Keratinocyte (primary cell): ENCODE measurements at places on chromosomes 1 and 21. TPM values are rescaled to one million over a fixed set of nuclear protein-coding genes. Genes with fewer than 3 reads are reported as not detected.
A peak's percentile ranks its signal among the peaks of the same experiment; 100 is the strongest.

- no peak overlapping the region for H3K27ac ChIP-seq
- no peak for DNase-seq
- H3K36me3 ChIP-seq = no peaks in the 10 kb centered on the region
- H3K4me3 ChIP-seq = no peak overlapping the region
- H3K4me1 ChIP-seq = peaks cover 44% of the 10 kb centered on the region
These were observed 1.2 kb downstream of the ADAMTS4 start for GRCh38 chr1:161197560-161198193.

- H3K27ac ChIP-seq = no peak overlapping the region
- H3K4me1 ChIP-seq = no peaks in the 10 kb centered on the region
- no peak overlapping the region for H3K4me3 ChIP-seq
- no peaks in the 10 kb centered on the region for H3K27me3 ChIP-seq
- DNase-seq = no peak
- no peaks in the 10 kb centered on the region for H3K36me3 ChIP-seq
These were observed 650.7 kb downstream of the KIF26B start for GRCh38 chr1:245805532-245805931.

- H3K4me1 ChIP-seq = no peaks in the 10 kb centered on the region
- no peaks in the 10 kb centered on the region for H3K27me3 ChIP-seq
These were observed 178.1 kb upstream of the PBX1 start for GRCh38 chr1:164380893-164381292.

- H3K27me3 ChIP-seq = no peaks in the 10 kb centered on the region
- no peaks in the 10 kb centered on the region for H3K36me3 ChIP-seq
- H3K27ac ChIP-seq = no peak overlapping the region
- DNase-seq = no peak
- H3K4me1 ChIP-seq = no peaks in the 10 kb centered on the region
- no peak overlapping the region for H3K4me3 ChIP-seq
These were observed 595 bp upstream of the DDR2 start for GRCh38 chr1:162631546-162632191.

DNA sequence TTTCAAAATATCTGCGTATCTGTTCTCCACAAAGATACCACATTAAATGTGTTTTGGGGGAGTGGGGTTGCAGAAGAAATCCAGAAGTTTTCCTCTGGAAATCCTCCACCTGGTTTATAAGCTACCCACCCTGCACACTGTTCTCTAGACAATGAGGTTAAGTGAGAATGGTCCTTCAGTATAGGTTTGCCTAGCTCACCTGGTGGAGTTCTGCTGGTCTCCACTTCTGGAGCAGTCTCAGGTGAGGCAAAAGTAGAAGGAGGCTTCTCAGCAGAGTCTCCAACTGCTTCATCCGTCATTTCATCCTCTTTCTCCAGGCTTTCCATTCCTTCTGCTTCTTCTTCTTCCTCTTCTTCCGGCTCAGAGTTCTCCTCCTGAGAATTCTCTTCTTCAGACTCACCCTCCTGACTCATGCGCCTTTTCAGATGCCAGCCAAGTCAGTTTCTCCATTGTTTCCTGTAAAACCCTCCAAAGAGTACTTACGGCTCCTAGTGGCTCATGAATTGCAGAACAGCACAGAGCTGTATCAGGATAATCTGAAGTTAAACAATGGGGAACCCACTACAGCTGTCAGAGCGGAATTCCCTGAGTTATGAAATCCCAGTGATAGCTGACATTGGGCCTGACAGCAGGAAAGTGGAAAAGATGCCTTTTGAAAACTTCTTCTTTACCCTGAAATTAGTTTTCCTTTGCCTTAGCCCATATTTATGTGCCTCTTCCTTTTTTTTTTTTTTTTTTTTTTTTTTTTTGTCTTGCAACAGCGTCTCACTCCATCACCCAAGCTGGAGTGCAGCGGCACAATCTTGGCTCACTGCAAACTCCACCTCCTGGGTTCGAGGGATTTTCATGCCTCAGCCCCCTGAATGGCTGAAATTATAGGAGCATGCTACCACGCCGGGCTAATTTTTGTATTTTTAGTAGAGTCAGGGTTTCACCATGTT lies 38.5 kb downstream of the MSTO1 start:
- peak overlapping the region; percentile 66 for H3K4me3 ChIP-seq
- H3K36me3 ChIP-seq = no peaks in the 10 kb centered on the region
- peak overlapping the region; percentile 68 for H3K27ac ChIP-seq
- no peaks in the 10 kb centered on the region for H3K27me3 ChIP-seq

- no peak overlapping the region for H3K27ac ChIP-seq
- H3K27me3 ChIP-seq = no peaks in the 10 kb centered on the region
- peaks cover 25% of the 10 kb centered on the region for H3K36me3 ChIP-seq
- no peak for DNase-seq
- H3K4me3 ChIP-seq = no peak overlapping the region
These were observed 21.1 kb upstream of the TAS1R2 start for GRCh38 chr1:18880585-18880984.

- H3K4me3 ChIP-seq = no peak overlapping the region
- no peak for DNase-seq
- H3K36me3 ChIP-seq = no peaks in the 10 kb centered on the region
- peaks cover 29% of the 10 kb centered on the region for H3K27me3 ChIP-seq
- H3K27ac ChIP-seq = no peak overlapping the region
- H3K4me1 ChIP-seq = no peaks in the 10 kb centered on the region
These were observed 63.7 kb upstream of the ABCG1 start for GRCh38 chr21:42155045-42155855.

DNA sequence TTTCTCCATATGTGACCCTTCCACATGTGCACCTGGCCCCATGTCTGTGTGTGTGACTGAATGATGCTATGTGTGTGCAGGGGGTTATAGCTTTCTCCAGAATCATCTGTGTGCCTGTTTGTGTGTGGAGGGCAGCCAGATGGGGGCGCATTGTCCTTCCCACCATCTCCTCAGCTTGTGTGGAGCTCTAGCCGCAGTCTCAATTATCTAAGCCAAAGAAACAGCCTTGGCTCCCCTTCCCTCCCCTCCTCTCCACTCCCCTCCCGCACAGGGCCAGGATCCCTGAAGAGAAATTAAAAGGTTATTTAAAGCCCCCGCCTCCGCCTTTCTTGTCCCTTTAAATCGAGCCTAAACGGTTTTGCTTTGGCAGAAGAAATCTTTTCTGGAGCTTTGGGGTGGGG lies 1.8 kb upstream of the DMBX1 start:
- no peak overlapping the region for H3K27ac ChIP-seq
- no peak overlapping the region for H3K4me3 ChIP-seq
- DNase-seq = no peak
- H3K4me1 ChIP-seq = peaks cover 8% of the 10 kb centered on the region
- H3K27me3 ChIP-seq = peaks cover 76% of the 10 kb centered on the region

- no peaks in the 10 kb centered on the region for H3K4me1 ChIP-seq
- DNase-seq = no peak
- no peaks in the 10 kb centered on the region for H3K27me3 ChIP-seq
- no peak overlapping the region for H3K4me3 ChIP-seq
- H3K36me3 ChIP-seq = no peaks in the 10 kb centered on the region
- H3K27ac ChIP-seq = no peak overlapping the region
These were observed 883.4 kb upstream of the PRMT6 start for GRCh38 chr1:106173101-106173500.

DNA sequence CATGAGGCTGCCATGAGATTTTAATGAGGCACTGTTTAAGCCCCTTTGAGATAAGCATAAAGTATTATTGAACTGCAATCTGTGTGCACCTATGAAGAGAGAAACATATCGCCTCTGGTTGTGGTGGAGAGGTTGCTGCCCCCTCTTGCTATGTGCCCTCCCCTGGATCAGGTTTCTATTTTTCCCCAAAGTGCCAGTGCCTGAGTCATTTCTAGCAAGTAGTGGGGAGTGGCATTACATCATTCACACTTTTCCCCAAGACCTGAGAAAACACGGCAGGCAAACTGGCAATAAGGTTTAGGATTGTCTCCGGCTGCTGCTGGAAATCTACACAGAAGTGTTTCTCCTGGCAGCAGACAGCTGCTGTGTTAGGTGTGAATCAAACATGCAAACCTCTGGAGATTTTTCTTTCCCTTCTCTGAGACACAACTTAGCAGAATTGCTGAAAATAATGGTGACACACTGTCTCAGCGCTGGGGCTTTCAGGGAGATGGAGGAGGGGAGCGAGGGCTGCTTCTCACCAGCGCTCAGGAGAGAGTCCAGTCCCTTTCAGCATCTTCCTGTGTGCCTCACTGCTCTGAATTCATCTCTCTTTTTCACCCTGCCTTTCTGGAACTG lies 13.7 kb upstream of the RGS16 start:
- H3K27me3 ChIP-seq = peaks cover 29% of the 10 kb centered on the region
- H3K27ac ChIP-seq = no peak overlapping the region
- peaks cover 35% of the 10 kb centered on the region for H3K4me1 ChIP-seq
- no peak overlapping the region for H3K4me3 ChIP-seq

GRCh38 chr21:36613059-36613458 lies 85.9 kb upstream of the SIM2 start:
- H3K4me3 ChIP-seq = no peak overlapping the region
- no peaks in the 10 kb centered on the region for H3K4me1 ChIP-seq
- H3K27me3 ChIP-seq = peaks cover 2% of the 10 kb centered on the region
- H3K27ac ChIP-seq = no peak overlapping the region

DNA sequence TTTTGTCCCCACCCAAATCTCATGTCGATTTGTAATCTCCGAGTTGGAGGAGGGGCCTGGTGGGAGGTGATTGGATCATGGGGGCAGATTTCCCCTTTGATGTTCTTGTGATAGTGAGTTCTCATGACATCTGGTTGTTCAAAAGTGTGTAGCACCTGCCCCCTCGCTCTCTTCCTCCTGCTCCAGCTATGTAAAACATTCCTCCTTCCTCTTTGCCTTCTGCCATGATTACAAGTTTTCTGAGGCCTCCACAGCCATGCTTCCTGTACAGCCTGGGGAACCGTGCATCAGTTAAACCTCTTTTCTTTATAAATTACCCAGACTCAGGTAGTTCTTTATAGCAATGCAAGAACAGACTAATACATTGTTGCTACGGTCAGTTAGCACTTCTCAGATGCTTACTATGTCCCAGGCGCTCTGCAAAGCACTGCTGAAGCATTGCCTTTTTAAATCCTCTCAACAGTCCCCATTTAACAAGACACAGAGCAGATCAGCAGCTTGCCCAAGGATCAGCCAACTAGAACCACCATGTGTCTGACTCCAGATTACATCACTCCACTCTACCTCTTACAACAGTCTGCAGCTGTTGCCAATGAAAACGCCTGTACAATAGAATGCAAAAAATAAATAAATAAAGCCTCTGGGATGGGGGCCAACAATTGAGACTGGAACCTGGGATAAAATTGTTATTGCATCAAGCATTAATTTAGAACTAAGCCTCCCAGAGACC lies 52.4 kb upstream of the USP1 start:
- no peak for DNase-seq
- H3K4me3 ChIP-seq = no peak overlapping the region
- no peaks in the 10 kb centered on the region for H3K27me3 ChIP-seq

GRCh38 chr1:8473891-8474300 lies 156.0 kb downstream of the SLC45A1 start:
- no peak overlapping the region for H3K4me3 ChIP-seq
- no peaks in the 10 kb centered on the region for H3K27me3 ChIP-seq
- DNase-seq = no peak
- H3K27ac ChIP-seq = no peak overlapping the region
- H3K36me3 ChIP-seq = no peaks in the 10 kb centered on the region

DNA sequence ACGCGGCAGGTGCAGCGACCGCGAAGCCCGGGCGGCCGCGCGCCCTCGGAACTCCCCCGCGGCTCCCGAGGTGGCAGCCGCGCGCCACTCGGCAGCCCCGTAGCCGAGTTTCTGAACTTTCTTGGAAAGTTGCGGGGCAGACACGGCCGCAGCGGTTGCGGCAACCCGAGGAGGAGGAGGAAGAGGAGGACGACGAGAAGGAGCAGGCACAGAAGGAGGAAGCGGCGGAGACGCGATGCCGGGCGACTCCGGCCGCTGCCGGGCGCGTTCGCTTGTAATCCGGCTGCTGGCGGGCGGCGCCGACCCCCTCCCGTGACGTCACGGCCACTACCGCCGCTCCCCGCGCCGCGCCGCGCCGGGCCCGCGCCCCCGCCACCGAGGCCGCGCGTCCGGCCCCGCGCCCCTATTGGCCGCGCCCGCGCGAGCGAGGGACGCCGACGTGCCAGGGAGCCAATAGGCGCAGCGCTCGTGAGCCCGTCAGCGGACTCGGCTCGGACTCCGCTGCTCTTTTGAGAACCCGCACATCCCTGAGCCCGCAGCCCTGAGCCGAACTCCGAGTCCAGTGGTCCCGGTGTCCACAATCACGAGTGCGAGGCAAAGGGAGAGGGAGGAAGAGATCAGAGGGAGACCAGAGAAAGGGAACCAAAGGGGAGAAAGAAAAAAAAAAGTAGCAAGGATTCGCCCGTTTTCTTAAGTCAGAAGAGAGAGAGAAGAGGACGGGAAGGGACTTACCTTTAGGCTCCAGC lies 736 bp upstream of the BARHL2 start:
- no peaks in the 10 kb centered on the region for H3K4me1 ChIP-seq
- no peaks in the 10 kb centered on the region for H3K36me3 ChIP-seq
- no peak overlapping the region for H3K4me3 ChIP-seq
- H3K27ac ChIP-seq = no peak overlapping the region
- no peak for DNase-seq

- no peaks in the 10 kb centered on the region for H3K4me1 ChIP-seq
- no peaks in the 10 kb centered on the region for H3K36me3 ChIP-seq
- H3K4me3 ChIP-seq = no peak overlapping the region
- no peaks in the 10 kb centered on the region for H3K27me3 ChIP-seq
These were observed 14.6 kb downstream of the BTF3L4 start for GRCh38 chr1:52070704-52071103.

- H3K4me3 ChIP-seq = no peak overlapping the region
- no peaks in the 10 kb centered on the region for H3K27me3 ChIP-seq
- H3K4me1 ChIP-seq = no peaks in the 10 kb centered on the region
- no peak for DNase-seq
- no peak overlapping the region for H3K27ac ChIP-seq
These were observed 325.7 kb upstream of the LYPLAL1 start for GRCh38 chr1:218848009-218848408.

DNA sequence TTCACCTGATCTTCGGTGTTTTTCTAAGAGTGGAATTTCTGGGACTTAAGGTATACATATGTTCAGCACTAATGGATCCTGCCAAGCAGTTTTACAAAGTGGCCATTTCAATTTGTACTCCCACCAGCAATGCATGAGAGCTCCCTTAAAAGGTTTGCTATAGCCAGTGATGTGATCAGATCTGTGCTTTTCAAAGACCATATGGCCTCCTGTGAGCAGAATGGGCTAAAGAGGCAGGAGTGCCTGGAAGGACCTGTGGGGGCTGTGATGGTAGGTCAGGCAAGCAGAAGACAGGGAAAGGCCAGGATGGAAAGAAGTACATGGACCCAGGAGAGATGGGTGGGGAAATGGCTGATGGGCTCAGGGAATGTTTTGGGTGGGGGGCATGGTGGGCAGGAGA lies 252.7 kb downstream of the DISC1 start:
- no peak overlapping the region for H3K4me3 ChIP-seq
- no peak overlapping the region for H3K27ac ChIP-seq
- no peak for DNase-seq
- H3K27me3 ChIP-seq = no peaks in the 10 kb centered on the region

The KISS1 gene
- polyA plus RNA-seq = not detected in 3 replicates

The NHLH2 gene
- 0.19 to 0.27 TPM (median 0.21 TPM) in 3 replicates for polyA plus RNA-seq

The NPHS2 gene
- polyA plus RNA-seq = not detected in 3 replicates

The SMIM1 gene
- 0.79 to 1.3 TPM (median 1.0 TPM) in 3 replicates for polyA plus RNA-seq

The KLF17 gene
- 0.03 TPM in 1 of 3 replicates, not detected in the others for polyA plus RNA-seq

The RORC gene
- polyA plus RNA-seq = 0.05 to 0.13 TPM (median 0.12 TPM) in 3 replicates

The FCRL5 gene
- polyA plus RNA-seq = 0.03 TPM in 1 of 3 replicates, not detected in the others

The LCE2B gene
- 0.14 to 0.83 TPM (median 0.49 TPM) in 3 replicates for polyA plus RNA-seq
